NCI-H510A treated with DMSO at 0.1 percent for 48 hours (cell line): ENCODE measurements at places on chromosomes 11 and 22.

DNA sequence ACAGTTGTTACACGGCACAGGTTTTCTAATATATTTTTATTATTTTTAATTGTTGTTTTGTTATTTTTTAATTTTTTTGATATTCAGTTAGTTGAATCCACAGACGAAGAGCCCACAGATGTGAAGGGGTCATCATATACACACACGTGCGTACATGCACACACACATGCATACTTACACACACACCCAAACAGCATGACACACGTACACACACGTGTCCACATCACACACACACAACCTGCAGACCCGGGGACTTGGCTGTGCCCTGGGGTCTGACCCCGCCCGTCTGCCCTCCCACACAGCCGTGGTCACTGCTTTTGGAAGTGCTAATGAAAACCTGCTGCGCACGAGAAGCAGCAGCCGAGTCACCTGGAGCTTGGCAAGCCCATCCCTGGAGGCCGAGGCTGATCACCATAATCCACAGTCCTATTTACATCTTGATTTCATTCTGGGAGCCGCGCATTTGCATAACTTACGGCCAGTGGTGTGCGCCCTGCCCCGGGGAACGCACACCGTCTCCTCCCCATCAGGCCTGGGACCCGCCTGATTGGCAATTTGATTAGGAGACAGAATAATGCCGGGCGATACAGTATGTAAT, 110.3 kb downstream of the BRD1 start:
- no peak for DNase-seq

DNA sequence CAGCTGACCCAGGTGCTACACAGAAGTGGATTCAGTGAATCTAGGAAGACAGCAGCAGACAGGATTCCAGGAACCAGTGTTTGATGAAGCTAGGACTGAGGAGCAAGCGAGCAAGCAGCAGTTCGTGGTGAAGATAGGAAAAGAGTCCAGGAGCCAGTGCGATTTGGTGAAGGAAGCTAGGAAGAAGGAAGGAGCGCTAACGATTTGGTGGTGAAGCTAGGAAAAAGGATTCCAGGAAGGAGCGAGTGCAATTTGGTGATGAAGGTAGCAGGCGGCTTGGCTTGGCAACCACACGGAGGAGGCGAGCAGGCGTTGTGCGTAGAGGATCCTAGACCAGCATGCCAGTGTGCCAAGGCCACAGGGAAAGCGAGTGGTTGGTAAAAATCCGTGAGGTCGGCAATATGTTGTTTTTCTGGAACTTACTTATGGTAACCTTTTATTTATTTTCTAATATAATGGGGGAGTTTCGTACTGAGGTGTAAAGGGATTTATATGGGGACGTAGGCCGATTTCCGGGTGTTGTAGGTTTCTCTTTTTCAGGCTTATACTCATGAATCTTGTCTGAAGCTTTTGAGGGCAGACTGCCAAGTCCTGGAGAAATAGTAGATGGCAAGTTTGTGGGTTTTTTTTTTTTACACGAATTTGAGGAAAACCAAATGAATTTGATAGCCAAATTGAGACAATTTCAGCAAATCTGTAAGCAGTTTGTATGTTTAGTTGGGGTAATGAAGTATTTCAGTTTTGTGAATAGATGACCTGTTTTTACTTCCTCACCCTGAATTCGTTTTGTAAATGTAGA, 1.7 kb downstream of the MALAT1 start:
- DNase-seq: no peak

- no peak for DNase-seq
Measured at GRCh38 chr22:45585437-45585755, 82.7 kb downstream of the FBLN1 start.

DNA sequence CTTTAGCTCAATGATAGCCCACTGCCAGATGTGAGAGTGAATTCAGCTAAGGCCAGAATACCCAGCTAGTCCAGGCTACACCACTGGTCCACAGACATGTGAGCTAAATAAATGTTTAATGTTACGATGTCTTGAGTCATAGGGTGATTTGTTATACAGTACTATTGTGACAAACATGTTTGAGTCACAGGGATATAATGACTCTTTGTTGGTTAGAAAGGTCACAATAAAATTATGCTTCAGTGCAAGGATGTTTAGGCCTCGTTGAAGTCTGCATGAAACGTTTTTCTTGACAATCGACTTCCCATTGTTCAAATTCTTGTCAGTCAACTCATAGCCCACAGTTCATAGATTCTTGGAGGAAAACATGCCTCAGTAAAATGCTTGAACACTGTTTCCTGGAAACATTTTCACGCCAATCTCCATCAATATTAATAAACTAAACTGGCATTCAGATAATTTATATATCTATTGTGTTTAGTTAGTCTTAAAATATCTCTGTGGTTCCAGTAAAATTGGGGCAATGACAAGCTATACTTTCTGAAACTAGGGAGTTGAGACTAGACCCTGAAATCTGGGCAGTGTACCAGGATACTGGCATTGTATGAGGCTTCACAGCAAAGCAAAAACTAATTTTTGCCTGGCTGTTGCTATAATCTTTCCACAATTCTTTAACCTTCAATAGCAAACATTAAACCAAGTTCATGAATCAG, 650.8 kb upstream of the KIRREL3 start:
- DNase-seq: no peak
